Stimulated activated naive CD4-positive, alpha-beta T cell (primary cell): ENCODE measurements at places on chromosomes 11 and 22.

DNA sequence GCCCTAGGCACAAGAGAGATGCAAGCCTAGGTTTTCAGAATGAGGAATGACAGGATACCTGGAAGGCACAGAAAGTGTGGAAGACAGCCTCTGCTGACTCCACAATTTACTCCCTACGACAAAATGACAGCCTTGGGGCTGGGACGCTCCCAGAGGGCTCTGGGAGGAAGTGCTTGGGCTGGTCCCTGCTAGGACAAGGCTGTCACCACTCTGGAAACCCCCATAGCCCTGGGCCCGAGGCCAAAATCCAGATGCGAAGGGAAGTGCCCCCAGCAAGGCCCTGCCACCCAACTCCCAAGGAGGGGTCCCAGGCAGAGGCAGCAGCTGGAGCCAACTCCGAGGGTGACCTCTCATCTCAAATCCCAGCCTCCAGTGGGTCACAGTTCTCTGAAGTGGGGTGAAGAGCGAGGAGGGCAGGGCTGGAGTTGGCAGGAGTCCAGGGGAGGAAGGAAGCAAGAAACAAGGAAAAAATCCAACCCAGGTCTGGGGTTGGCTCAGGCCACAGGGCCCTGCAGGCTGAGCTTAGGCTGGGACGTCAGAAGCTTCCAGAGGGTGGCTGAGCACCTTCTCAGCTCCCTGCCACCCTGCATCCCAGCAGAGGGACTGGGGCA is 6.3 kb upstream of the CDC42EP2 start:
- DNase-seq = no peak

DNA sequence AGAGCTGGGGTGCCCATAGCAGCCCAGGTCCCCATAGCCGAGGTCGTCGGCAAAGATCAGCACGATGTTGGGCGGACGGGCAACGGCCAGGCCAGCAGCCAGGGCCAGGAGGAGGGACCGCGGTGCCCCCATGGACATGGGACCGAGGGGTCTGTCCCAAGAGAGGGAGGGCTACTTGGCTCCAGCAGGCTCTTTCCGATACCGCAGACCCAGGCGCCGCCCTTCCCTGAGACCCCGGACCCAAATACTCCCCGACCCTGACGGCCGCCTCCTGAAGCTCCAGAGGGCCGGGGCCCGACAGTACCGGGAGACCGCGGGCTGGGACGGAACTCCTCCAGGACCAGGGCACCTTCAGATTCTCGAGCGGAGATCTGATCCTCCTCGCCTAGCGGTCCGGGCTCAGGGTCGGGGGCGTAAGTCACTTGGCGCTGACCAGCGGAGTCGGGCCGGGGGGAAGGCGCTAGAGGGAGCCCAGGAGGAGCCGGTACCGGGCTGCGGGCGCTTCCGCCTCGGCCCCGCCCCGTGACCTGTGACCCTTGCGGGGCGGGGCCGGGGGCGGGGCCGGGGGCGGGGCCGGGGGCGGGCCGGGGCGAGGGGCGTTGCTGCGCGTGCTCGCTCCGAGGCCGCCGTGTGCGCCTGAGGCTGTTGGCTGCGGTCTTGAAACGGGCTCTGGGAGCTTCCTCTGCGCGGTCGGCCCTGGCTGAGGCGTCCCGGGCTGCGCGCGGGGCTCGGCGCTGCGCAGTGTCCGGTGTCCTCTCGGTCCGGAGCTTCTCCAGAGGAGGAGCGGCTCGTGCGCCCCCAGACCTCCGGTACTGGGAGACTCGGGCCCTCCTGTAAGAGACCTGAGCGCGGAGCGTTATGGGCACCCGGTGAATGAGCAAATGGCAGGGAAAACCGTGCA is at the start of gene ARSA:
TSS of gene ARSA (minus strand) at position 511 of the 901 bp plus-strand sequence. CDS start at position 138, 373 bp downstream.
- DNase-seq = peak; percentile 72

DNA sequence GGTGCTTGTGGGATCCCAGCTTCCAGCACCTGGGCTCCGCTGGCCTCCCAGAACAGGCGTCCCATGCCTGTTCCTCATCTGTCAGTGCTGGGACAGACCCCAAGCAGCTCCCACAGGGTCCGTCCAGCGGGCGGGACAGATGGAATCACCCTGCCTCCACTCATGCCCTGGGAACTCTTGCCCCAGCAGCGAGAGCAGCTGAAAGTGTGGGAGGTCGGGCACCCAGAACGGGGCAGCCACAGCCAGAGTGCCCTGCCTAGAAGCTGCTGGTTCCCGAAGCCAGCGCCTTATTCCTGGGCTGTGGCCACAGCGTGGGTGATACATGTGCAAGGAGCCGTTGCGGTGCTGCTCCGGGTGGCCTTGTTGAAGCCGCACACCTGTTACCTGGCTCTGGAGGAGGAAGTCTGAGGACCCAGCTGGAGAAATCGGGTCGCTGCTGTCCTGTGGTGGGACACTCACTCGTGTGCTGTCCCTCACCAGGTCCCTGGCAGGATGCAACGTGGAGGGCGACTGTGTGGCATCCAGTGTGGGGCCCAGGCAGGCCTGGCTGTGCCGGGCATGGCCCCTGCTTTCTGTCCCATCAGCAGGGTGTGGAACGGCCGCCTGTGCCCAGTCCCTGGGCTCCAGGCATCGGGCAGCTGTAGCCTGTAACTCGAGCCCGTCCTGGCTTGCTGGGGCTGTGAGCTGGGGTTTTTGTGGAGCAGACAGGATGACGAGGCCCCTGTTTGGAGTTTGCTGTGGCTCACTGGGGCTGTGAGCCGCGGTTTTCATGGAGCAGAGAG is 16.2 kb downstream of the GRAMD4 start:
- no peak for DNase-seq

DNA sequence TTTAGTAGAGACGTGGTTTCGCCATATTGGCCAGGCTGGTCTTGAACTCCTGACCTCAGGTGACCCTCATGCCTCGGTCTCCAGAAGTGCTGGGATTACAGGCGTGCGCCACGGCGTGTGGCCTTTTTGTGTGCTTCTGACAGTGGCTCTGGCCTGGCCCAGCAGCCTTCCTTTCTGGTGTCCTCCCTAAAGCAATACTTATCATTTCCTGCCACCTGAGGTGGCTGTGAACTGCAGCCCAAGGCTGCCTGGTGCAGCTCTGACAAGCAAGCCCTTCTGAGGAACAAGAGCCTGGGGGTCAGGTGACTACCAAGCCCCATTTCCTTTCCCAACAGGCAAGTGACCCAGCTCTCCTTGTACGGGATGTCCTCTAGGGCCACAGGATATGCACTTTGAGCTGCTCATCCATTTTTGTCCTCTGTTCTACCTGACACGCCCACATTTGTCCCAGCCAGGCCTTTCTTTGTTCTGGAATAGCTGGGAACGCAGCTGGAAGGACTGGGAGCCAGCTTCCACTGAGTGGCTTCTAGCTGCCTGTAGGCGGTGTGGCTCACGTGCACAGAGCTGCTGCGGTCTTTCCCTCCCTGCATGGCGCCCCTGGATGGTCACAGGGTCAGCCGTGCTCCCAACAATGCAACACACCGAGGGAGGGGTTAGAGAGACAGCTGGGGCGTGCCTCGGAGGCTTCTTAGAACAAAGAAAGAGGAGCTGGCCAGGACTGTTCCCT is 12.3 kb upstream of the BID start:
- DNase-seq = no peak

GRCh38 chr11:91100427-91100826 is 877.6 kb upstream of the CHORDC1 start:
- DNase-seq = no peak

DNA sequence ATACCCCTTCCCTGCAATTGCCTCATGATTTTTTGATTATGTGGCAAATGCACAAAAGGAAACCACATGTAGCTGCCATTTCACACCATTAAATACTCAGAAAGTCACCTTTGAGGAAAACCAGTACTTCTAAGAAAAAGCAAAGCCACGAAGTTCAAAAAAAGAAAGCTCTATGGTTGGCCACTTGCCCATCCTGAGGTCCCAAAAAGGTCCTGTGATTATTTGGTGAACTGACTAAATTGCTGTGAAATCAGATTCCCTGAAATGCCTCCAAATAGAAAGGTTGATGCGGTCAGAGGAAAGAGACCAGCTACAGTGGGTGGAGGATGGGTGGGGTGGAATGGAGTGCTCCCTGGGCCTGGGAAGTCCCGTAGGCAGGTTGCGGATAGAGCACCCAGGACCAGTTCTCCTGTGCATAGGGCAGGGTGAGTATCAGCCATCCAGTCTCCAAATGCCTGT is 26.9 kb downstream of the MRPL16 start:
- DNase-seq = no peak

- no peak for DNase-seq
Measured at GRCh38 chr11:22407267-22407666, 69.1 kb downstream of the SLC17A6 start.

GRCh38 chr22:35460688-35461087 is 60.7 kb downstream of the MCM5 start:
- DNase-seq = no peak

- no peak for DNase-seq
Measured at GRCh38 chr11:57213342-57214097, 23.5 kb downstream of the APLNR start.

- no peak for DNase-seq
Measured at GRCh38 chr11:68061508-68061907, 22.7 kb downstream of the TCIRG1 start.

DNA sequence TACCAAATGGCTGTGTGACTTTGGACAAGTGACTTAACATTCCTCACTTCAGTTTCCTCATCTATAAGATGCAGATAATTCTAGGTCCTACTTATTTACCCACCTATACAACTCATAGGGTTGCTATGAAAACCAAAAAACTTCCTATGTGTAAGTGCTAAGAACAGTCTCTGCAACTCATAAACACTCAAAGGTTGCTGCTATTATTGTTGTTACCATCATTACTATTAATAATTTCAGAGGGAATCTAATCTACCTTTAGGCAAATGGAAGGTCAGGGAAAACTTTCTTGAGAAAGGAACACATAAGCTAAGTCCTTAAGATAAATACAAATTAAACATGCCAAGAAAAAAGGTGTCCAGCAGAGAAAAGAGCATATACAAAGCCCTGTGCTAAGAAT is 40.5 kb downstream of the SIK3 start:
- DNase-seq = no peak

- DNase-seq = no peak
Measured at GRCh38 chr11:17695454-17696441, 23.6 kb upstream of the MYOD1 start.

DNA sequence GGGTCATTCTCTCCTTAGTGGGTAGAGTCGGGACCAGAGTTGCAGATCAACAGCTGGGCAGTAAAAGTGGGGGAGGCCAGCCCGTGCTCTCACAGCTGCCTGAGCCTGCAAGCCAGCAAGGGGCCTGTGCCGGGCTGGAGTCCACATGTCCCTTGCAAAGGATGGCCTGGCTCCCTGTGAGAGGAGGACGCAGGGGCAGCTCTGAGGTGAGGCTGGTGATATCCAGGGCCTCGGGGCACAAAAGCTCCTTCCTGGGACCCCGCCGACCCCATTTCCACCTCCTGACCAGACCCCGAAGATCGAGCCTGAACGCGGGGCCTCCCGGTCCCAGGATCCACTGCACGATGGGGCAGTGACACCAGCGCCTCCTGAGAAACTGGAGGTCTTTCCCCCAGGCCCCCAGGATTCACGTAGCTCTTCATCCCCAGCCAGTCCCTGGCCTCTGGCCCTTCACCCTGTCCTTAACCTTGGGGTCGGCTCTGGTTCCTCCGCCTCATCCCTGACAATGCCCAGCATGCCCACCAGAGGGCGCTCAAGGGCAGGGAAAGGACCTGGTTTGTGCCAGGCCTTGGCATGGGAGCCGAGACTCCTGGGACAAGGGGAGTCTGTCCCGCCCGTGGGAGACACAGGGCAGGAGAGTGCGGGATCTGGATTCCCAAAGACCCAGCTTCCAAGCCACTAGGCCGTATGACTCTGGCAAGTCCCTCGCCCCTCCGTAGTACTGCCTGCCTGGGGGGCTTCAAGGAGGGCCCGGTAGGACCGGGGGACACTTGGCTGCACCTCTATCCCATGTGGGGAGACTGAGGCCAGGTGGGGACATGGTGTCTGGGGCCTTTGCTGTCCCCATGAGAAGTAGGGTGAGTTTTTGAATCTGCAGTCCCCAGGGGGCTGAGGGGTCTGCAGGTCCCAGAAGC is 17.8 kb upstream of the WNT7B start:
- peak; percentile 67 for DNase-seq

GRCh38 chr11:119319700-119320239 is 2.8 kb upstream of the MCAM start:
- DNase-seq = no peak

GRCh38 chr11:122276221-122276620 is 160.2 kb upstream of the BLID start:
- no peak for DNase-seq

DNA sequence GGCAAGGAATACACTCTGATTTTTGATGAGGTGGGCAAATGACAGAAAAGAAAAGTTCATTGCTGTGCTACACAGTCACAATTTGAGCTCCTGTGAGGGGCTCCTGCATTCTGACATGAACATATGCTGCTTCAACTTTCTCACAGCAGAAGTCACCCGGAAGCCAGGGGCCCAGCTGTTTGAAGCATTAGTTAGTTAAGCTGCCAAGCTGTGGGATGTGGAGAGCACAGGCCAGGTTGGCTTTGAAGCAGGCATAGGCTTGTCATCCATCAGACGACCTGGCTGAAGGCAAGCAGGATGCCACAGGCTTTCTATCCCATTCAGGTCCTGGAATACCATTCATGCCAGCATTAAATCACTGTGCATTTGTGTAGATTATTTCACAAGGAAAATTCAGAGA is 63.1 kb downstream of the MTNR1B start:
- no peak for DNase-seq

DNA sequence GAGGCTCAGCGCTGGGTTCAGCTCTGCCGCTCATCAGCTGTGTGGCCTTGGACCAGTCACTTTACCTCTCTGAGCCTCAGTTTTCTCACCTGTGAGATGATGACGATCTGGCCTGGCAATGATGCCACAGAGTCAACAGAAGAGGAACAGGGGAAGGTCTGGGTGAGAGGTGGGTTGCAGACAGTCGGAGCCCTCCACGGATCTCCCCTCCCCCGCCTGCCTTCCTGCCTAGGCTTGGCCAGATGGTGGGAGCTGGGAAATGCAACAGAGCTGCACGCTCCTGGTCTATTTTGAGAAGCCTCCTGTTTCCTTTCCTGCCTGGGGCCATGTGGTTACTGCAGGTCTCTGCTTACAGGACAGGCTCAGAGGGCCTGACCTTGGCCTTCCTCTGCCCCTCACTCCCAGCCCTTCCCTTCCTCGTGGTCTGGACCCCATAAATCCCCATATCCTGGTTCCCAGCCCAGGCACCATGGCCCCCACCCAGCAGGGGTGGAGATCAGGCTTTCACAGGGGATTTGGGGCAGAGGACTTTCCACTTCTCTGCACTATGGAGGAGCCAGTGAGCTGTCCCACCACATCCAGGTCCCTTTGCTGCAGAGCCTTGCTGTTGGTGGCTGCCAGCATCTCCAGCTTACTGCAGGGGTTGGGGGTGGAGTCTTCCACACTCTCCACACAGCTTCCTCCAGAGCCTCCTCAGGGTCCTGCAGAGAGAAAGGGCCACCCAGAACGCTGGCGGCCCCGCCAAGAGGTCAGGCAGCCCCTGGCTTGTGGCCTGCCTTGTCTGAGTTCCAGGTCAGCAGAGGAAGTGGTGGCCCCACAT is 46.9 kb downstream of the C11orf96 start:
- no peak for DNase-seq
